Camera-type eye (tissue), 1 donor: ENCODE measurements at places on chromosomes 1 and 21. TPM values are rescaled to one million over a fixed set of nuclear protein-coding genes. Genes with fewer than 3 reads are reported as not detected.

BNIPL gene
- 9.5 TPM for total RNA-seq

CHODL gene
- 17.5 TPM for total RNA-seq

ERICH3 gene
- total RNA-seq = 3.4 TPM

SLC37A1 gene
- 13.5 TPM for total RNA-seq

PLCH2 gene
- 84.1 TPM for total RNA-seq

STYXL2 gene
- 7.7 TPM for total RNA-seq
